ENCODE measurements at places on chromosomes 16 and 17.

DNA sequence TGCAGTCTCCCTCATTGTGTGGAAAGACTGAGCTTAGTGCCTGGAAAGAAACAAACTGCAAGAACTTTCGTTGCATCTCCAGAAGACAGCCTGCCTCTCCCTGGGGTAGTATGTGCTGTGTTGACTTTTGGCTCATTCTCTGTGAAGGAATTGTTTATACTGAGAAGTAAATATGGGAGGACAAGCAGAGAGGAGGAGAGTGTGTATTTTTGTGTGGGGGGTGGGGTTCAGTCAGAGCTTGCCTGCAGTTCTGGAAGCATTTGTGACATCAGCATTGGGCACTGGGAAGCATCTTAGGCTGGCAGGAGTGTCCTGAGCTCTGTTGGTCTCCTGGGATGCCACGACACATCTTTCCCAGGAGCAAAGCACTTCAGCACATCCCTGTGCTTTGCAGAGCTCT lies 147.9 kb downstream of the HS3ST3B1 start:
- no peak for DNase-seq

- DNase-seq = no peak
Observed at GRCh38 chr17:49588726-49589576, 13.3 kb downstream of the NXPH3 start.

- DNase-seq = no peak
Observed at GRCh38 chr17:27947005-27947406, 53.8 kb upstream of the LYRM9 start.

DNA sequence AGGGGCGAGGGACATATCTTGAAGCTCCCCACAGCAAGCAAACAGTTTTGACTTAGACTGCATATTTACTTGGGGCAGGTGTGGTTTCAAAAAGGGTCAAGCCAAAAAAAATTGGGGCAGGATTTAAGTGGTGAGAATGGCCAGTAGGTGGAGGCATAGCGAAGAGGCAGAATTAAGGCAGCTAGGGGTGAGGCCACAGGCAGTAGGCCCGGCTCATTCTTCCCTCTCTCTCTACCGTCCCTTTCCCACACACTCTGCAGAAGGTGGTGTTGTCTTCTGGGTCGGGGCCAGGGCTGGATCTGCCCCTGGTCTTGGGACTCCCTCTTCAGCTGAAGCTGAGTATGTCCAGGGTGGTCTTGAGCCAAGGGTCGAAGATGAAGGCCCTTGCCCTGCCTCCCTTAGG lies 2.6 kb downstream of the SHBG start:
- no peak for DNase-seq

- no peak for DNase-seq
Observed at GRCh38 chr17:50060951-50061712, 5.2 kb downstream of the ITGA3 start.

GRCh38 chr16:22008215-22009059 lies 526 bp downstream of the MOSMO start:
- DNase-seq = no peak

GRCh38 chr17:75814900-75815373 lies 29.3 kb downstream of the UNC13D start:
- no peak for DNase-seq

- DNase-seq = no peak
Observed at GRCh38 chr16:51382211-51382610, 231.1 kb upstream of the SALL1 start.

GRCh38 chr17:6110088-6110487 lies 39.9 kb downstream of the WSCD1 start:
- no peak for DNase-seq

DNA sequence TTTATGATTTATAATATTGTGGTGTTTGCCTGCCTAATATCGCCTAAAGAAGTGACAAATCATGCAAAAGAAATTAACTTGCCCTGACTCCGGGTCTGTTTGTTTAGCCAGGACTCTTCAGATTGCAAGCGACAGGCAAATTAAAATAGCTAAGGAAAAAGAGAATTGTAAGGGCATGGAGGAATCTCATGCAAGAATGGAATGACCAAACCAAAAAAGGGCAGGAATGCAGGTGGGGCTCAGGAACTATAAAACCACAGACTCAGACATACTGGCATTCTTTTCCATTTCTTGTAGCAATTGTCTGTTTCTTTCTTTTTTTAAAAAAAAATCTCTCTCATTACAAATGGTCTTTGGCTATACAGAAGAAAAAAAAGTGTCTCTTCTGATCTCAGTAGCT lies 188.1 kb upstream of the XYLT1 start:
- no peak for DNase-seq

DNA sequence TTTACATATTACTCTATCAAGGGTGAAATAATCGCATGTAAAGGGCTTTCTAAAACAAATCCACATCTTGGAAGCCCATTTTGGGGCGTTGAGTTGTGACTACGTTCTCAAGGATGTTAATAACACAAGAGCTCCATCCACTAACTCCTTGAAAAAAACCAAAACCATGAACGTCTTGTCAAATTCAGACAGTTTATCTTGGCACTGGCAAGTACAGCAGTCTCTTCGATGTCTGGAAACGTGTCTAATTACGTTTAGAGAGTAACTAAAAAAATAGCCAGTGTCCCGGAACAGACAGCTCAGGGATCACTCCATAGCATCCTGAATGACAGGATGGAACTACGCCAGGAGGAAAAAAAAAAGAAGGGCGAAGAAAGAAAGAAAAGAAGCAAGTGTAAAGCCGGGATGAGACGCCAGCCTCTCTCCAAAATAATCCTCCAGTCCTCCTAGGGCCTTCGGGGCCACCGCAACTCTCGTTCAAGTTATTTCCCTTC lies 954 bp downstream of the MYO1D start:
- DNase-seq = no peak

GRCh38 chr16:73365016-73365551 lies 317.2 kb upstream of the ZFHX3 start:
- DNase-seq = no peak

- DNase-seq = no peak
Observed at GRCh38 chr17:70171159-70171558, 1.8 kb downstream of the KCNJ2 start.

GRCh38 chr16:74607310-74607961 lies 522 bp upstream of the GLG1 start:
- DNase-seq = no peak

GRCh38 chr16:7211781-7212180 lies 120.9 kb upstream of the RBFOX1 start:
- no peak for DNase-seq

- DNase-seq = no peak
Observed at GRCh38 chr17:66549731-66550207, 247.4 kb downstream of the PRKCA start.

GRCh38 chr16:30119428-30119827 lies 3.6 kb downstream of the MAPK3 start:
- DNase-seq = no peak

GRCh38 chr16:49213594-49213993 lies 68.0 kb downstream of the CBLN1 start:
- no peak for DNase-seq

DNA sequence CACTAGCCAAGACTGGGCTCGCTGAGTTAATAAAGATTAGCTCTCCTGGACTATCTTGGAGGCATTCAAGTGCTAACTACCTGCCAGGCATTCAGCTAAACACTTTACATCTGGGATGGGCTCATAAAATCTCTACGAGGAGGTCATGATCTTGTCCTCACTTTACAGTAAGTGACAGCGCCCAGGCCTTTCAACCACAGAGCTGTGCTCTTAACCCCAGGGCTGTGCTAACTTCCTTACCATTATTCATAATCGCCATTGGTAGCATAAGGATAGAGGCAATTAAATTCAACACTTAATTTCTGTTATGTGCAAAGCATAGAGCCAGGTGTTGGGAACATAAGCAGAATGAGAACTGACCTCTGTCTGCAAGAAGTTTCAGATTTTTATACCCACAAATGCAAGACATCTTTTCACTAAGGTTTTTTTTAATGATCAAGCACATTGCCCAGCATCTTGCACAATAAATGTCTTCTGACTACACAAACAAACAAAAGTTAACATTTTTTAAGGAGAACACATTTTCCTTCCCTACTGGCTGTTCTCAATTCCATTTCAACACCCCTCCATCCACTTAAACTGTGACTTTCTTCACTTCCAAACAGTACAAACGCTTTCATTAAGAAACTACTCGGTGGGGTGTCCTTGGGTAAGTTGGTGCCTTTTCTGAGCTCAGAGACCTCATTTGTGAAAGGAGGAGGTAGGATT lies 172.3 kb downstream of the C16orf78 start:
- DNase-seq = no peak

- DNase-seq = no peak
Observed at GRCh38 chr17:6505425-6506142, 50.8 kb downstream of the PITPNM3 start.

- DNase-seq = no peak
Observed at GRCh38 chr17:82480318-82480717, 21.8 kb downstream of the NARF start.

- no peak for DNase-seq
Observed at GRCh38 chr17:3848229-3848835, 2.3 kb upstream of the NCBP3 start.

DNA sequence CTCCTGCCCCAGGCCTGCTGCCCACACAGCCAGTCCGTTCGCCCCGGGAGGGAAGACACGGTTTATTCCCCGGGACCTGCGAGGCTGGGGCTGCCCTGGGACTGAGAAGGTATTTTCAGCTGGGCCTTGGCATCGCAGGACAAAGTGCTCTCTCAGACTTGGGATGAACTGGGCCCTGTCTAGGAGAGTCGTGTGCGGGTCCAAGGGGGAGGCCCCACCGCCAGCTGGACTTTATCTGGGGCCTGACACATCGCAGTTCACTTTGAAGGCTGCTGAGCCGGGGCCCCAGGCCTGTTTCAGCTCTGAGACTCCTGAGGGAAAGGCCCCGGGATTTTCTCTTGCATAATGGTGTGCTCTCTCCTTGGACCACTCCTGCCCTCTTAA lies 6.8 kb downstream of the CRISPLD2 start:
- no peak for DNase-seq

DNA sequence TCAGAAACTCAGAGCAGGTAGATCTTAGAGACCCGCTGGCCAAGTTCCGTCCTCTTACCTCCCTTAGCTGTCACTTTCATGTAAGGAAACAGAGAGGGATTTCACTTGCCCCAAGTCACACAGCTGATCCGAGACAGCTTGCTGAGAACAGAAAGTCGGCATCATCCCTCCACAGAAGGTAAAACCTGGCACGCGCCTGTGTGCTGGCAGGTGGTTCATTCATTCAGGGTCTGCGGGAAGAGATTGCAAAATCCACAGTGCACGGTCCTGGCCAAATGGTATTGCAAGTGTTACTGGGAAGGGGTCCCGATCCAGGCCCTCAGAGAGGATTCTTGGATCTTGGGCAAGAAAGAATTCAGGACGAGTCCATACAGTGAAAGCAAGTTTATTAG lies 139.4 kb upstream of the RPH3AL start:
- DNase-seq = no peak

GRCh38 chr16:17412221-17412620 lies 58.5 kb downstream of the XYLT1 start:
- DNase-seq = no peak

DNA sequence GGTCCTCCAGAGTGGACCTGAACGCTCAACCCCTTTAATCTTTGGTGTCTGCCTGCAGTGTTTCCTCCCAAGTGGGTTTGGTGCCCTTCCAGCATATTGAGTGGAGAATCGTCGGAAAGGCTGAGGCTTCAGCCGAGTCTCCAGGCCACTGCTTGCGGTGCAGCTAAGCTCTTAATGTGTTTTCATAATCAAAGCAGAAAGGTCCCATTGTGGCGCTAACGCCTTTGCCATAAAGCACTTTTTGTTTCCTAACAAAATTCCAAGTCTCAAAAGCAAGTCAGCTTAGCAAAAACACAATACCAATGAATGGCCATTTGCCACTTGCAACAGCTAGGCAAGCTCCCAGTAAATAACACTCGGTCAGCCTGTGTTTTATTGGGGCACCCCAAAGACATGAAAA lies 57.6 kb downstream of the KSR1 start:
- DNase-seq = no peak

- DNase-seq = no peak
Observed at GRCh38 chr16:47528431-47528830, 67.3 kb downstream of the PHKB start.

GRCh38 chr17:9456330-9456729 lies 119.3 kb downstream of the STX8 start:
- DNase-seq = no peak

GRCh38 chr17:38421171-38421841 lies 7.0 kb upstream of the ARHGAP23 start:
- no peak for DNase-seq

DNA sequence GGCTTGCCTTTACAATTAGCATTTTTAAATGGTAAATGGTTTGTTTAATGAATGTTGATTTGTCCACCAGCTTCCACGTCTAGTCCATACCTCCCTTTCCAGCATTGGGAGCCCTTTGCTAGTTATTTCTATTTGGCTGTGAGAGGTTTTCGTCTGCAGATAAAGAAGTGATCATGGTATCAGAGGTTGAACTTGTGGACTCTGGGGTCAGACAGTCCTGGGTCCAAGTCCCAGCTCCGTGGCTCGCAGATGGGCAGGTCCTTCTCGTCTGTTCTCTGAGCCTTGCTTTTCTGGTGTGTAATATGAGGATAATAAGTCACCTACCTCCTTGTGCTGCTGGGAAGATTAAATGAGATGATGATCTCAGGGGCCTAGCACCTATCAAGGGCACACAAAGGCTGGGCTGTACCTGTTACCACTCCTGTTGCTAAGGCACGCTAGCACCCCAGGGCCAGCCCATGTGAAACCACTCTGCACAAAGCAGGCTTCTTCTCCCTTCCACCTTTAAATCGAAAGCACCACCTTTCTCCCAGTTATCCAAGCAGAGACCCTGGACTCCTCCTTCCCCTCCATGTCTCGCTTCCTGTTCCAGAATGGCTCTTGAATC lies 103.9 kb downstream of the GNAO1 start:
- DNase-seq = no peak

DNA sequence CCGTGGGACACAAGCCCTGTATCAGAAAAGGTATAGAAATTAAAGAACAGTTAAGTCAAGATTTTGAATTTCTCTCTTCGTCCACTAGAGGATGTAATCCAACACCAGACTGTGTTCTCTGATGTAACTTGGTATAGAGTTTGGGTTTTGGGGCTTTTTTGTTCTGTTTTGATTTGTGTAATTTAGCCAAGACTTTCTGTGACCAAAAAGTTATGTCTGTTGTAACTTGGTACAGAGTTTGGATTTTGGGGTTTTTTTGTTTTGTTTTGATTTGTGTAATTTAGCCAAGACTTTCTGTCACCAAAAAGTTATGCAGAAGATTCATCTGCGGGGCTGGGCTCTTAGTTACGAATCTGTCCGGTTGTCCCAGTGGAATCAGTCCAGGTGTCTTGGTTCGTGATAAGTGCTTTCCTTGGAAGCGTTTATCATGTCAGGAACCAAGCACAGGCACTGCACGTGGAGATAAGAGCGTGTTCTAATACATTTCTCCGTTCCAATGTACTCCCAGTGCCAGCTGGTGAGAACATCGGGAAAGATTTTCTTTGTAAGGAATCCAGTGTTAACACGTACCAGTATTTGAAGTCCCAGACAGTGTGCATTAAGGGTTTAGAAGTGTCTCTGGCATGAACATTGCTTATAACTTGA lies 44.1 kb upstream of the SEC14L1 start:
- no peak for DNase-seq

GRCh38 chr16:71853413-71853812 lies 7.6 kb downstream of the ATXN1L start:
- no peak for DNase-seq
